ENCODE measurements at places on chromosomes 3 and 15.

DNA sequence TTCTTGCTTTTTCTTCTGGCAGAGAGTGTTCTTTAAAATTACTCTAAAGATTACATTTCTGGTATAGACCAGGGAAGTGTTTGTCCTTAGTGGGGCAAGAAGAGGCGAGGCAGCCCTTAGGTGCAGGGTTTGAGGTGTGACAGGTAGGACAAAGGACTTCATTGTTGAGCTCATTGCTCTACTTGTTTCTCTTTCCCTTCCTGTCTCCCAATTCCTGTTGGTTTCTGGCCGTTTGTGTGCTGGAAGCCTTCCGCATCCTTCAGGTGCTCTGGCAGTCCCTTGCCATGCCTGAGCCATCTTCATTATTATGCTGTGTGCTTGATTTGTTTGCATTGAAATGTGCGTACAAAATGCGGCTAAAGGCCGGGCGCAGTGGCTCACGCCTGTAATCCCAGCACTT lies 85.1 kb downstream of the CCK start:
- no peak for DNase-seq

GRCh38 chr15:48954538-48954937 lies 9.2 kb downstream of the SHC4 start:
- no peak for DNase-seq

DNA sequence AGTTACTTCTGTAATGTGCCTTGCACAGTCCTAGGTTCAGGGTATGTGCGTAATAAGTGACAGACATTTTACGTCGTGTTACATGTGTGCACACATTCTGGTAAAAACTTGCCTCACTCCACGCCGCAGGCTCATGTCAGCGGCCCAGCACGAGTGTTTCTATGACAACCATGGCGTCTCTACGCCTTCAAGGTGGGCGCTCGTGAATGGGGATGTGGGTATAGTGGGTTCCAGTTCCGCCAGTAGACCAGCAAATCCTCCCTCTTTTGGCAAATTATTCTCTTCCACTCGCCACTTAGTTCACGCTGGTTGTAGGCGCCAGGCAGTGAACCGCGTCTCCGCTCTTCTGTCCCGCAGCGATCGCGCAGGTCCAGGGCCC lies 40.3 kb downstream of the CHST14 start:
- DNase-seq = no peak

GRCh38 chr15:48102167-48102566 lies 18.6 kb upstream of the SLC24A5 start:
- no peak for DNase-seq

- no peak for DNase-seq
These were observed 232.0 kb upstream of the STT3B start for GRCh38 chr3:31300456-31301443.

GRCh38 chr3:43366481-43366880 lies 80.1 kb downstream of the SNRK start:
- no peak for DNase-seq

DNA sequence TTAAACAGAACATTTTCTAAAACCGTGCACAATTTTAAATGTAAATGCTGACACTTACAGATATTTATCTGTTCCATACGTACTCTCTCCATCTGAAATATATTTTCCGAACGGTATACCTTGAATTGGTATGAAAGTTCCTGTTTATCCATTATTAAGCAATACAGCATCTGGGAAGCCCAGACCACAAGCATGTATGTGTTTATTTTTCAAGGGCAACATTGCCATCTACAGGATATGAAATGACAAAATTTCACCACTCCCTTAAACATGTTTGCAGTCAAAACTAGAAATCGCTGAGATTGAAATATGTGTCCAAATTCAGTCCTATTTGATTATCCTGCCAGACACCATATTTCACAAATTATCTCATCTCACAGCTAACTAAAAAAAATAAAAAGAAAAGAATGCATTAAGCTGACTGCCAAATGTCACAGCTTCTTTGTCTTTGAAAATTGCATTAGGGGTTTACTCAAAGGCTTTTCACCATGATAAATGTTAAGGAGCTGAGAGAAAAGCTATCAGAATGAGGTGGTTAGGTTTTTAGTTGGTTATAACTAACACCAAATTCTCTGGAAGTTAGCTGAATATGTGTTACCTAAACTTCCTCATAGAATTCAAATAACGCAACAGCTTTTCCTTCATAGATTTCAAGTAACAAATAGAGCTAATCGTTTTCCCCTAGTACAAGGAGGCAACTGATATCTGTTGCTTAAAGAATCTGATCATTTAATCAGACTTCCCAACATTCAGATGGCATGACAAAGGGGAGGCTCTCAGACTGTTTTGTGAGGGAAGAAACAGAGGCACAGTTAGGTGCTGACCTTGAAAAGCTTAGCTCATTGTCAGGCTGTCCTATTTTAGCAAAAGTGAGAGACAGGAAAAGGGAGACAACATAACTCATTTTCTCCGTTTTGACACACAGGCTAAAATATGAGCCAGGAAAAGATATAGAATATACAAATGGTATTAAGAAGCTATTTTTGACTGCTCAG lies 533.1 kb downstream of the TBL1XR1 start:
- DNase-seq = peak; percentile 14

- DNase-seq = no peak
These were observed 176.7 kb downstream of the CHL1 start for GRCh38 chr3:373193-373779.

- DNase-seq = no peak
These were observed 4.9 kb upstream of the PCYT1A start for GRCh38 chr3:196292286-196292923.

GRCh38 chr3:30649572-30650318 lies 43.3 kb downstream of the TGFBR2 start:
- no peak for DNase-seq

DNA sequence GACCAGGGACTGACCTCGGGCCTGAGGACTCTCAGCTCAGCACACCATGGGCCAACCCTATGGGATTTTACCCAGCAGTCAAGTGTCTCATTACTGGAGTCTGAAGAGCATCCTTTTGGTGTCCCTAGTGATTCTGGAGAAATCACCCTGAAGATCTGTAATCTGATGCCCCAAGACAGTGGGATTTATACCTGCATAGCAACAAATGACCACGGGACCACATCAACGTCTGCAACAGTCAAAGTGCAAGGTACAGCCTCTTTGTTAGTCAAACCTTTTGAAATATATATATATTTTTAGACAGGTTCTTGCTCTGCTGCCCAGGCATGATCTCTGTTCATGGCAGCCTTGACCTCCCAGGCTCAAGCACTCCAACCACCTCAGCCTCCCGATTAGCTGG lies 34.2 kb upstream of the UMPS start:
- no peak for DNase-seq
